ENCODE measurements at places on chromosomes 12 and 14.
A peak's percentile ranks its signal among the peaks of the same experiment; 100 is the strongest.

DNA sequence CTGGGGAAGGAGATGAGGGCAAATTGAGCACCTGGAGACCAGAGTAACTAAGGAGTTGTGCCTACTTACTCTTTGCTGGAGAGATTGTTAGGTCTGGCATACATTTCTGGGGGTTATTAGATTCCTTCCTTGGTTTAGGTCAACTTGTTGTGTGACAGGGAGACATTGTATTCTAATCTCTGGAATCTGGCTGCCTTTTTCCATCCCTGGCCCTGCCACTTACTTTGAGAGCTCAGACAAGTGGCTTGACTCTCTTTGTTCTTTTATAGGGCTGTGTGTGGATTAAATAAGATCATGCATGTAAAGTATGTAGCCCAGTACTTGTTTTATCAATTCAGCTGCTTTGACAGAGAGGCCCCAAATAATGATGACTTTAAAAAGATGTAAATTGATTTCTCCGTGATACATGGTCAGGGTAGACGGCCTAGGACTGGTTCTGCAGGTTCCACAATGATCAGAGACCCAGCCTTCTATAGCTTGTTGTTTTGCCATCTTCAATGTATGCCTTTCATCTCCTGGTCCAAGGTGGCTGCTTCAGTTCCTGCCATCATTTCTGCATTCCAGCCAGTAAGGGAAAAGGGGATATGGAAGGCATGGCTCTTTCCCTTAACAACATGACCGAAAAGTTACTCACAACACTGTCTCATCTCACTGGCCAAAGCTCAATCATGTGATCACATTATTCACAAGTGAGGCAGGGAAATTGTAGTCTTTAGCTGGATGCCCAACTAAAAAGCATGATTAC lies 72.6 kb downstream of the CHST11 start:
- DNase-seq: no peak

DNA sequence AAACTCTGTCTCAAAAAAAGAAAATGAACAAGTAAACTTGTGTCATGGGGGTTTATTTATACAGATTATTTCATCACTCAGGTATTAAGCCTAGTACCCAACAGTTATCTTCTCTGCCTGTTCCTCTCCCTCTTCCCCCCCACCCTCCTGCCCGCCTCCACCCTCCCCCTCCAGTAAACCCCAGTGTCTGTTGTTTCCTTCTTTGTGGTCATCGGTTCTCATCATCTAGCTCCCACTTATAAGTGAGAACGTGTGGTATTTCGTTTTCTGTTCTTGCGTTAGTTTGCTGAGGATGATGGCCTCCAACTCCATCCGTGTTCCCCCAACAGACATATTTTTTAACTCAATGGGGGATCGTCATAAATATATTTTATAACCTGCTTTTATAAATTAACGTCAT lies 12.3 kb downstream of the IL31 start:
- DNase-seq: no peak

GRCh38 chr12:3144495-3144894 lies 67.3 kb downstream of the TSPAN9 start:
- DNase-seq: no peak

DNA sequence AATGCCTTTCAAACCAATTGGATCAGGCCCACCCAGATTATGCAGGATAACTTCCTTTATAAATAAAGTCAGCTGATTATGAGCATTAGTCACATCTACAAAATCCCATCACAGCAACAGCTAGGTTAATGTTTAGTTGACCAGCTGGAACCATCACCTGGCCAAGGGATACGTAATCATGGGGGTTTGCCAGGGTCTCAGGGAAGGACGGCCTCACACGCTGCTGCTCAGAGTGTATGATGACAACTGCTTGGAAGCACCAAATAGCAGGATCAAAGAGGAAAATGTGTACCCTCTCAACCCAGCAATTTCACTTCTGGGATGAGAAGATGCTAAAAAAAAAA lies 162.6 kb downstream of the SLC15A4 start:
- DNase-seq: no peak

GRCh38 chr12:107525719-107526554 lies 159.7 kb upstream of the PWP1 start:
- no peak for DNase-seq

GRCh38 chr12:50542448-50542847 lies 37.7 kb downstream of the DIP2B start:
- no peak for DNase-seq

GRCh38 chr14:100786576-100787219 lies 39.2 kb upstream of the MEG3 start:
- no peak for DNase-seq

- DNase-seq: no peak
Observed at GRCh38 chr12:132700212-132700822, 10.3 kb upstream of the PGAM5 start.

DNA sequence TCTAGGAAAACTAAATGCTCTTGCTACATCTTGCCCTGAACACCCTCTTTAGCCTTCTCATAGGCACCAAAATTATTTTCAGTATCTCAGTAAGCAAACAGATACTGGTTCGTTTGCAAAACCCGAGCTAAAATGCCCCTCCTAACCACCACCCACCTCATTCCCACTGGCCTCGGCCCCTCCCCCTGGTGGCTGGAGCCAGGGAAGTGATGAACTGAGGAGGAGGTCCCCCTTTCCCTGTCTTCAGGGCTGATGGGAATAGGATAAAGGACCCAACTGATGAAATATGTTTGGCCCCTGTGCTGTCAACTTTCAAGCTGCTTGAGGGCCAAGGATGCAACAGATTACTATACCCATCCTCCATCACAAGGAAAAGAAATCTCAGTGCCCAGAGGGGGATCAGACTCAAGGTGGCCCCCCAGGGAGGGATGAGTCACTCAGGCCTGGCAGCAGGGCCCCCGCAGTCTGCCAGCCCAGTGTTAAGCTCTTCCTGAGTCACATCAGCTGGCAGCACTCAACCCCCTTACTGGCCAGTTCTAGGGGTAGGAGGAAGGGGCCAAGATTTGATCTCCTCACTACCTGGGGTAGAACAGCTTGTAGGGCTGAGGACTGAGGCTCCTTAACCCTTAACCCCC lies 1.7 kb downstream of the ANKRD52 start:
- DNase-seq: no peak

DNA sequence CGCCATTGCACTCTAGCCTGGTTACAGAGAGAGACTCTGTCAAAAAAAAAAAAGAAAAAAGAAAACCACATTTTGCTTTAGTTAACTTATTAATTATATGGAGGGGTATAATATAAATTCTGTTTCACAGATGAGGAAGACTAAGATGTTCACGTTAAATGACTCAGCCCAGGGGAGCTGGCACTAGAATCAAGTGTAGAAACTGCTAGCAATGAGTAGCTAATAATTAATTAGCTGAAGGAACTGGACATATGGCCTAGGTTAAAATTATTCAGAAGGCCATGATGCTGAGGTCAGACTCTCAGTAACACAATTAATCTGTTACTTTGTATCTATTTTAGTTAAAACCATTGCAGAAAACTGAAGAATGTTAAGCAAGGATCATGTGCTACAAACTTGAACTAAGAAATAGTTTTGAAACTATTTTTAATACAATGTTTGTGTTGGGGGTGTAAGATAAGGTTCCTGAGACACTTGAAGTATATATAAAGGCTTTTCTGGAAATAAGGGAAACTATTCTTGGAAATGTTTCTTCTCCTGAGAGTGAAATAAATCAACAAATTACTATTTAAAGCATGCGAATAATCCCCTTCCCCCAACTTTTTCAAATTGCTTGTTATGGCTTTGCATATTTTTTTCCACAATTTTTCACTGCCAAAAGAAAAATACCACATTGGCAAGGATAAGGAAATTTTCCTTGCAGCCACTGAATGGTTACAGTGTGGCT lies 589.3 kb downstream of the SOX5 start:
- DNase-seq: no peak

DNA sequence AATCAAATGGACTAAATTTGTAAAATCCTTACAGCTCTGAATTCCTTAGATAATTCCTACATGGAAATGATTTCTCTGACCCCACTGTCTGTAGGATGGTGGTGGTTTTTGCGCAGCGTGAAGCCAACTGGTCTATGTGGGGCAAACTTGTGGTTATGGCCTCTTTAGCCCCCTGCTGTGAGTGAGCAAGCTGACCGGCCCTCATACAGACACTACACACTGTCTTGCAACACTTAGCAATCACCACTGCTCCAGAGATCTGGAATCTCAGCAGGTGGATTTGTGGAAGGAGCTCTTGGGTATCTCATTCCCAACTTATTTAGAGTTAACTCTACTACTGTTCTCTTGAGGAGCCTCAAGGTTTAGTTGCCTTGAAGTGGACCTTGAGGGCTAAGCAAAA lies 70.2 kb downstream of the SCN8A start:
- no peak for DNase-seq

DNA sequence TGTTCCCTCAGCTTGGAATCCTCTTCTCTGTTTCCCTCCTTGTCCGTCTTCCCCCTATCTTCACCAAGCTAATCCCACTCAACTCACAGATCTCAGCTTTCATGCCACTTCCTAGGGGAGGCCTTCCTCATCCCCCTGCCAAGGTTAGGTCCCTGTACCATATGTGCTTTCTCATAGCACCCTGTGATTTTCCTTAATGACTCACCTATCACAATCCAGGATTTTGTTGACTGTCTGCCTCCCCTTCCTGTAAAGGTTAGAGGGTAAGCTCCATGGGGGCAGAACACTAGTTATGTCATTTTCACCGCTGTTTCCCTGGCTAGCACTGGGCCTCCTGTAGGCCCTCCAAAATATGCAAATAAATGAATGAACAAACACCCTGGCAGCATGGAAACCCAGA lies 57.6 kb downstream of the CRADD start:
- no peak for DNase-seq

DNA sequence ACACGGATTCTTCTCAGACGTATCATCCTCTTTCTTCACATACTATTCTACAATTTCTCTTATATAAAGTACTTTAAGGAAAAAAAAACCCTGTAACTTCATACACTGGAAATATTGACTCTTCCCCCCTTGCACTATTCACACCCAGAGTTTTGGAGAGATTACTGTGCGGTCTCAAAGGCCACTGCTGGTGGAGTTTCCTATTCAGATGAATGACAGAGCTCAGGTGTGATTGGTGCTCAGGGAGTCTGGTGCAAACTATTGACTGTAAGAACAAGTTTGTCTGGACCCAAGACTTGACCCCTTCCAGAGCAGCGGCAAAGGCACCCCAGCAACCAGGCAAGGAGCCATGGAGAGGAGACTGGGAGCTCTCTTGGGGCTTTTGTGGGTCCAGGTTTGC lies 187.5 kb upstream of the OR4E1 start:
- no peak for DNase-seq

GRCh38 chr14:101183376-101184103 lies 280.0 kb upstream of the RTL1 start:
- DNase-seq: peak; percentile 81

GRCh38 chr14:59262717-59263454 lies 74.4 kb downstream of the DAAM1 start:
- no peak for DNase-seq

DNA sequence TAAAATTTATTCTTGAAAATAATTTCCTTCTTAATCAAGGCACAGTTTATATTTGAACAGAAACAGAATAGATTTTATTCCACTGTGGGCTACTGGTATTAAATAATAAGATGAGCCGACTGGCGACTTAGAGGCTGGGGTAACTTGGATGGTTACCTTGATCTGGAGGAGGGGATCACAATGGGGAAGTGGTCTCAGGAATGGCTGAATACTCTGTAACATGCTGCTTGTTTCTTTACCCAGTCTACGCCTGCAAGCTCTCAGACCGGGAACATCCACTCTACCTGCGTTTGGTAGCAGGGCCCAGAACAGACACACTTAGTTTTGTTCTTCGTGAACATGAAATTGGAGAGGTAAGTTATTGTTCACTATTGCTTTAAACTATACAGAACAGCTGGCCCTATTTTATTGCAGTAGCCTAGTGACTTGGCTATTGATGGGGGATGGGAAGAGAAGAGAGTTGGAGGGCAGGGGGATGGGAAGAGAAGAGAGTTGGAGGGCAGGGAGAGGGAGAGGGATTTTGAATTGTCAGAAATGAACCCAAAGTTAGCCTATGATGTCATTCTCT lies 67.9 kb downstream of the GNS start:
- no peak for DNase-seq

- no peak for DNase-seq
Observed at GRCh38 chr12:132021965-132022364, 72.2 kb downstream of the EP400 start.

DNA sequence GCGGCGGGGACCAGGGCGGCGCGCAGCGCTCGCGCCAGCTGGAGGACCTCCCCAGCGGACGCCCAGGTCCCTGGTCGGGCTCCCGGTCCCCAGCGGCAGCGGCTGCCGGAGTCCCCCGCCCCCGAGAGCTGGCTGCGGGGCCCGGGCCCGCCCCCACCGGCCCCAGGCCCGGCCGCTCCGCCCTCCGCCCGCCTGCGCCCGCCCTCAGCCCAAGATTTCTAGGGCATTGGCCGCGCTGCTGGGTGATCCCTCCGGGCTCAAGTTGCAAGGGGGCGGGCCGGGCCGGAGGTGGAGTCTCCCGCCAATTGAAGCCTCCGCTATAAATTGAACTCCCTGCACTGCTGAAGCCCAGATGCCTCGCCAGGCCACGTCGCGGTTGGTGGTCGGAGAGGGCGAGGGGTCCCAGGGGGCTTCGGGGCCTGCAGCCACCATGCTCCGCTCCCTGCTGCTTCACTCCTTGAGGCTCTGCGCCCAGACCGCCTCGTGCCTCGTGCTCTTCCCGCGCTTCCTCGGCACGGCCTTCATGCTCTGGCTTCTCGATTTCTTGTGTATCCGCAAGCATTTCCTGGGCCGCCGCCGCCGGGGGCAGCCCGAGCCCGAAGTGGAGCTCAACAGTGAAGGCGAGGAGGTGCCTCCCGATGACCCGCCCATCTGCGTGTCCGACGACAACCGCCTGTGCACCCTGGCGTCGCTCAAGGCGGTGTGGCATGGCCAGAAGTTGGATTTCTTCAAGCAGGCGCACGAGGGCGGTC lies at the start of gene DIO3:
DIO3 (plus strand) TSS at position 351 of the 752 bp plus-strand sequence.
- peak; percentile 85 for DNase-seq

DNA sequence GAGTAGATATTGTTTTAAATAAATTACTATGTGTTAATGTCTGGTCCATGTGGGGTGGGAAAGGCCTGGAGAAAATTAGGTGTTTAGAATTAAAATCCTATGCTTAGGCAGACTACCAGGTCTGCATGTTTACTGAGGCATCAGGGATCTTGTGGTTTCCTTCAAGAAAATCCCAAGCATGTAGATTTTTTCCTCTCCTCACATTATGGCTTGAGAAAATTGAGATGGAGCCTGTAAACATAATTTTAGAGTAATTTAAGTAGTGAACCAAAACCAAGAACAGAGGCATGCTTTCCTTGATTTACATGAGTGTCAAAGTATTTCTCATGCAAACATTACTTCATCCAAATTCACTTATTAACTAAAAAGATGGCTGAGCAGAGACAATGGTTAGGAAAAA lies 823.7 kb downstream of the AACS start:
- DNase-seq: no peak

DNA sequence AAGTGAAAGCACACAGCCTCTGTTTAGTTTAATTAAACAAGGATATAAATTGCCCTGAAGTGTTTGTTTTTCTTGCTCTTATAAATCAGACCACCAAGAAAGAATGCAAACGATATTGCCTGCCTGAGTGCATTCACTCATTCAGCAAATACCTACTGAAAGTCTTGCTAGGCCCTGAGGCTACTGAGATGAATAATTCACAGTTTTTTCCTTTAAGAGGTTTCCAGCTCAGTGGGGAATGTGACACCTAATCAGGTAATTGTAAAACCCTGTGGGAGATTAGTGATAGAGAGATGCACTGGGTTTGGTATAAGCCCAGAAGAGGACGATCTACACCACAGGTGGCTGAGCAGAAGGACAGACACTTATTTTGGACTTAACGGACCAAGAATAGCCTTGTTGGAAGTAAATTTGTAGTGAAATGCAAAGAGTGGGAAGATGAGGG lies 151.4 kb downstream of the SLC35F4 start:
- DNase-seq: peak; percentile 93

- DNase-seq: peak; percentile 66
Observed at GRCh38 chr12:8860165-8860961, 37.9 kb downstream of the A2ML1 start.

- no peak for DNase-seq
Observed at GRCh38 chr14:74627076-74627475, 15.0 kb upstream of the LTBP2 start.
